ENCODE measurements at places on chromosomes 1 and 21.

- DNase-seq = peak; percentile 47
Measured at GRCh38 chr1:200306944-200307754, 102.7 kb downstream of the ZNF281 start.

DNA sequence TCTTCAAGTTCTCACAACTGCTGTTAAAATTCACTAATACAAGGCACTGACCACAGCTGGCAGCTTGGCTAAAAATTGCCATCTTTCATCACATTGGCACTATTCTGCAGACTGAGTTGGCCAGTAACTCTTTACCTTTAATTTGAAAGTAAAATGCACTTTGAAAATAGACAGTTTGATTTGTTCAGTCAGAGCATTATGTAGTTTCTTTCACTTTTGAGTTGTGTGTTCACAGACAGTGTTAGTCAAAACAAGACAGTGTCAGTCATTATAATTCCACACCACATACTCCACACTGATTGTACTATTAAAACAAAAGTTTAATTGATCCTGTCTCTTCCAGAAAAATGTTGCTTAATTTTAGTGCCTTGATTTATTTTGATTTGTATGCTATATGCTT lies 160.7 kb downstream of the SDCCAG8 start:
- no peak for DNase-seq

- DNase-seq = no peak
Measured at GRCh38 chr21:33406493-33406892, 3.3 kb downstream of the IFNGR2 start.

DNA sequence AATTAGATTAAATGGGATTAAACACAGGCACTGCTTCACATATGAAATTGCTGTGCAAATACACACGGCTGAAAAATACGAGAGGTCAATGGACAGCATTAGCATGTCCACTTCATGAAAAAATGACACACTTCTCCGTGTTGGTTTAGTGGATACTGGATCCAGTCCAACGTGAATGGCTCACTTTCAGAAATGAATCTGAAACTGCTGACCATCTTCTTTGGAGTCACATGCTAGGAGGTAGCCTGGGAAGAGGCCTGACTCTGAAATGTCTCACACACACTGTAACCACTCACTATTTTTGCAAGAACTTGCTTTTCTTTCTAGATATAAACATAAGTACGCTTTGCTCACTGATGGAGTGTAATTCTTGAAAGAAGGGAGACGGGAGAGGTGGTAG lies 127.3 kb downstream of the HLCS start:
- DNase-seq = no peak

DNA sequence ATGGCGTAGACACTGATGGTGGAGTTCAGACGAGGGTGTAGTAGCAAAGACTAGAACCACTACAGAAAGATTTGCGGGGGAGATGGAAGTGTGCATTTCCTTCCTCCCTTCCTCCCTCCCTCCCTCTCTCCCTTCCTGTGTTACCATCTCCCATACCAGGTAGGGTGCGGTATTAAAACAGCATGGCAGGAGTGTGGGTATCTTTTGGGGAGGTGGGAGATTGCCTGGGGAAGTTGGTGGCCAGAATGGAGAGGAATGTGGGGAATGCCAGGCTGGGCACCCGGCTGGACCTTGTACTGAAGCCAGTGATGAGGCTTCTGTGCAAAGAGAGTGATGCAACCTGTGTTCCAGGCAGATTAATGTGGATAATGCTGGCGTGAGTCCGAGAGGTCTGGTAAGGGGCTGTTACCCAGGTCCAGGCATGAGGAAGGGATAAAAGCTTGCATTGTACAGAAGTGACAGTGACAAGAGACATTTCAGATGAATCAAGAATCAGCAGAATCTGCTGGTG lies 30.3 kb upstream of the PPP2R5A start:
- no peak for DNase-seq

DNA sequence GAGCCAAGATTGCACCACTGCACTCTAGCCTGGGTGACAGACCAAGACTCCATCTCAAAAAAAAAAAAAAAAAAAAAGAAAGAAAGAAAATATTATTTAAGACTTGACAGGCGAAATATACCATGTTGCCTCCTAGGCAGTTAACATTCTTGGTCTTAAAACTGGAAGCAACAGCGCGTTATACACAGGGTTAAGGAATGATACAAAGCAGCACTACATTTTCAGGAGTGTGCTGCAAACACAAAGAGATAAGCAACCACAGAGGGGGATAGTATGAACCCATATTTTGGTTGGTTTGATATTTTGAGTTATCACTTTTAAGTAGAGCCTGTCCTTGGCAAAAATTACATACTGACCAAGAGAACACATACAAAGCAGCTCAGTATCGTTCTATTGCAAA lies 25.1 kb downstream of the USP24 start:
- DNase-seq = no peak

GRCh38 chr21:36718951-36719501 lies 20.1 kb downstream of the SIM2 start:
- DNase-seq = no peak

- no peak for DNase-seq
Measured at GRCh38 chr1:224493269-224493668, 58.7 kb upstream of the WDR26 start.

GRCh38 chr1:238242181-238242580 lies 351.5 kb upstream of the ZP4 start:
- no peak for DNase-seq

DNA sequence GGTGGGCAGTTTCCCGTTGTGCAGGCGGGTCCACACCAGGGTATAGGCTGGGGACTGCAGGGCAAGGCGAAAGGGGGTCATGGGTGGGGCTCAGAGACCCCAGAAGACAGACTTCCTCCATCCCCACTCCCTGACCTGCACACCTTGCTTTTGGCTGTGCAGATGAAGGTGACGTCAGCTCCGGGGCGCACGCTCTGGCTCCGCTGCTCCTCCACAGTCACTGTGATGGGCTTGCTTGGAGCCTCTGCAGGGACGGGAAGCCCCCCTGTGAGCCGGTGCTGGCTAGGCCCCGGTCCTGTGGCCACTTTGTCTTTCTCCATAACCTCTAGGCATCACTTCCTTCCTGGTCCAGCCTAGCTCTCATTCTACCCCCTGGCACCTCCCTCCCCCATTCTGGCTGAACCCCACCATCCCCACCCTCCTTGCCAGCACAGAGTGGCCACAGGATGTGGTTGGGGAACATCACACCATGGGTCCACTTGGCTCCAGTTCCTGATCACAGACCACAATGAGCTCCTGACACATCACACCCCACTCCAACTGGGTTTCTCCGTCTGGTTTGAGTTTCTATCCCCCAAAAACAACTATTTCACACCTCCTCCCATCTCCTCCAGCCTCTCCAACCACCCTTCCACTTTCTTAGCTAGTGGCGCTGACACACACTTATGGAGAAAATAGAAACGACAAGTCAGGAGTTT lies 45.2 kb downstream of the LDLRAD2 start:
- DNase-seq = no peak

GRCh38 chr1:64653466-64653865 lies 91.4 kb upstream of the RAVER2 start:
- no peak for DNase-seq

GRCh38 chr1:101566883-101567538 lies 330.2 kb downstream of the S1PR1 start:
- no peak for DNase-seq

DNA sequence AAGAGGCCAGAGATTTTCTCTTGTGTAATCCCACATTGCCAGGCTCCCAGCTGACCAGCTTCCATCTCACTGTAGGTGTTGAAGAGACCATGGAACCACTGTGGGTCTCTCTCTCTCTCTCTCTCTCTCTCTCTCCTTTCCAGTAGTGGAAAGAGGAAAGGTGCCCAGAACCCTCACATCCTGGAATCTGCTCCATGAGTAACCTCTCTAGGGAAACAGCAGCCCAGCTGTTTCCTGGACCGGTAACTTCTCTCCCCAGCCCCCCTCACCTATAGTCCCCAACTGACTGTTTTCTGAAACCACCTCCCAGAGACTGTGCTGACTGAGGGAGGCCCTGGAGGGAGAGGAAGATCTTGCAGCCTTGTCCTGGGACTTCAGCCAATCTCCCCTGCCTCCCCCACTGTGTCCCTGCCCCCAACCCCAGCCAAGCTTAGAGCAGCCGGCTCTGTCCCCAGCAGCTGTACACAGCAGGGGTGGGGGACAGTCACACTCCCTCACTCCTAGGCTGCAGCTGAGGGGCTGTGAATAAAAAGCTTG lies 20.6 kb upstream of the SLC45A3 start:
- DNase-seq = no peak

GRCh38 chr1:88284066-88284465 lies 400.0 kb upstream of the PKN2 start:
- DNase-seq = no peak

DNA sequence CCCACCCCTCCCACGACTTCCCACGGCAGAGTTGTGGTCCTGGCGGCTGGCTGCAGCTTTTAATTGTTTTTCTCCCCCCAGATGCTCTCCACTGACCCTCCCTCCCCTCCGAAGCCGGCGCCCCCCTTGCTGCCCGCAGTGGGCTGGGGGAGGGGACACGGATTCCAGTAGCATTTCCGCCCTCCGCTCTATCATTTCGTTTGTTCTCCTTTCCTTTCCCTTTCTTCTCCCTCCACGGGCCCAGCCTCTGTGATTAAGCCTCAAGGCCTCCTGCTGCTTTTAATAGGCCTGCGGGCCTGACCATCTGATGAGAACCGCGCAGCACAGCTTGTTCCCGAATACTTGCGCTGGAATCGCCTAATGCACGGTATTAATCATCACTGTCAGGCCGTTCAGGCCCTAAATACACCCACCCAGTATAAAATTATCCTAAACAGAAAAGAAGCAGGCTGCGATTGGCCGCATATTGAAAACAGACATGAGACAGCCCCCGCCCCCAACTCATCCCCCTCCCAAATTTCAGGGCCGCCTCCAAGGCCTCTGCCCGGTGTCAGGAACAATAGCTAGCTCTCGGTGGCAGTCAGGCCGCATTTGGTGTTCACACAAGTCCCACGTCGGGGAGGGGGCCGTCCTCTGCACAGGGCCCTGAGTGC lies 102.0 kb upstream of the ARHGEF16 start:
- DNase-seq = no peak

DNA sequence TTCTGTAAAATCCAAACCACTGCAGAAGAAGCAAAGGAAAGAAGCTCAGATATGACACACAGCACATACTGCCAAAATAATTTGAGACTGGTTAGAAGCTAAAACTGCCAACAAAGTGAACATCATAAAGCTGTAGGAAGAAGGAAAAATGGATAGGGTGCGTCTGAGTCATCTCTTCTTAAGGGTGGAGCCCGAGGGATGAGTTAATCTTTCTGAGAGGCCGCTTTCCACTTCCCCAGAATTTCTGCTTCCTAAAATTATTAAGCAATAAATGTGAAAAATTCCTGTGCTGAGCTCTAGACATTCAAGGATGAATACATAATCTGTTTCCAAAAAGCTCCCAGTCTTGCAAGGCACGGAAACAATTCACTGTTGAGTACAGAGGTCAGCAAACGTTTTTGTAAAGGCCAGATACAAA lies 20.1 kb downstream of the PPT1 start:
- DNase-seq = no peak
